ENCODE measurements at places on chromosomes 3 and 15.

DNA sequence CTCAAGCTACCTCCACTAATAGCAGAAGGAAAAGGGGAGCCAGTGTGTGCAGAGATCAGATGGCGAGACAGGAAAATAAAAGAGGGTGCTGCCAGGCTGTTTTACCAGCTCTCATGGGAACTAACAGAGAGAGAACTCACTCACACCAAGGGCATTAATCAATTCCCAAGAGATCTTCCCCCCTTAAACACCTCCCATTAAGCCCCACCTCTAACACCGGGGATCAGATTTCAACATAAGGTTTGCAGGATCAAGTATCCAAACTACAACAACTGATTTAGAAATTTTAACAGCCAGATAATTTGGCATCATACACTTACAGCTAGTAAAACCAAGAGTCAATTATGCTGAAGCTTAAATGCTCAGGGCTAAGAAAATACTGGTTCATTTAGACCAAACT is 18.9 kb downstream of the CD200 start:
- DNase-seq = no peak

DNA sequence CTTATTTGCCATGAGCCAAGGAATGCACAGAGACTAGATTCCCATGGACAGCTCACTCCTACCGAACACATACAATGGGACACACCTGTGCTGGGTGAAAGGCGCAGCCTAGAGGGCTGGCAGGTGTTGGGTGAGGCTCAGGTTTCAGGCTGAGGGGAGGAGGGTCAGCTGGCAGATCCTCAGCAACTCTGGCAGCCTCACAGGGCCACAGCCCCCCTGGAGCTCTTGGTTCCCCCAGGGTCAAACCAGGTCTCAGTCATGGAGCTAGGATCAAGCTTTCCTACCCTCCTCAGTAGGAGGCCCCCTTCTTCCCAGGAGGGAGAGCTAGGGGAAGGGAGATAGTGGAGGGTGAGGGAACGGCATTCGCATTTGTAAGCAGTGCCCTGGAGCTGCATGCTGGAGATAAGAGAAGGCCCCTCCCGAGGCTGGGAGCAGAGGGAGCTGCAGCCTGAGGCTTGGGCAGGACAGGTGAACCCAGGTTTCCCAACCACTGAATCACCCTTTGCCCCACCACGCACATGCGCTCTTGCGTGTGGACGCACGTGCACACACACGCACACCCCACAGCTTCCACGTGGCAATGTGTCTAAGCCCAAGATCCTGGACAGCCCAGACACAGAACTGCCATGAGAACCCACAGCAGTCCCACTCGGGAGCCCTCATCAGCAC is 26.3 kb upstream of the TFRC start:
- no peak for DNase-seq

- peak; percentile 46 for DNase-seq
Measured at GRCh38 chr15:72312605-72313447, 7.1 kb downstream of the CELF6 start.

DNA sequence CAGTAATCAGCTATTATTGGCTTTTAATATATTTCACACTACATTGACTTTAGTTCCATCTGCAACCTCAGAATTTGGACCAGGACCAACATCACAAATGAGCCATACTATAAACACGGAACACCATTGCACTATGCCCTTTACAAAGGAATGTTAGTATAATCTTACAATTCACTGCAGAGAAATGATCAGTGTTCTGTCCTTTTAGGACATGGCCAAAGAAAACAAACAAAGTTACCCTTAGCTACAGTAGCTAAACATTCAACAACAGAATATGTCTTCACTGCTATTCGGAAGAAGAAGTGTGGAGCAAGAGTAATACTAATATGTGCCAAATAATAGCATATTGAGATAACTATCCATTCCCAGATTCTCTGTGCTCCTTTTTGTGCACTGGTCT is 90.4 kb downstream of the NAALADL2 start:
- no peak for DNase-seq

GRCh38 chr3:172185907-172186306 is 146.5 kb downstream of the FNDC3B start:
- no peak for DNase-seq

- peak; percentile 73 for DNase-seq
Measured at GRCh38 chr15:44719293-44719999, 8.1 kb downstream of the B2M start.

GRCh38 chr3:114758831-114759699 is 388.0 kb downstream of the ZBTB20 start:
- no peak for DNase-seq

DNA sequence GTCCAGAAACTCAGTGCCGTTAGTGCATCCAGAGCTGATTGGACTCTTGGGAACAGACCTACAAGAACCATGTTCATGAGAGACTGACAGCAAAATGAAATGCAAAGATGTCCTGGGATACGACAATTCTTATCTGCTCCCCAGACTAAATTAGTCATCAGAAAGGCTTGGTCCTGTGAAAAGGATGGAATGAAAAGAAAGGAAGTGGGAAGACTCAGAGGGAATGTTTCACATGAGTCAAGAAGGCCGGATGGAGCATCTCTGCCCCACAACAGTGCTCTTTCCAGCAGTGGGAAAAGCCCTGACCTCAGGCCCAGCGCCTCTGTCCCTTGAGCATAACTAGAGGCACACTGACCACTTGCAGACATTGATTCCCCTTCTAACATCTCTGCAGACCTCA is 39.3 kb upstream of the UACA start:
- DNase-seq = no peak

GRCh38 chr3:71641674-71642073 is 58.1 kb upstream of the FOXP1 start:
- no peak for DNase-seq

DNA sequence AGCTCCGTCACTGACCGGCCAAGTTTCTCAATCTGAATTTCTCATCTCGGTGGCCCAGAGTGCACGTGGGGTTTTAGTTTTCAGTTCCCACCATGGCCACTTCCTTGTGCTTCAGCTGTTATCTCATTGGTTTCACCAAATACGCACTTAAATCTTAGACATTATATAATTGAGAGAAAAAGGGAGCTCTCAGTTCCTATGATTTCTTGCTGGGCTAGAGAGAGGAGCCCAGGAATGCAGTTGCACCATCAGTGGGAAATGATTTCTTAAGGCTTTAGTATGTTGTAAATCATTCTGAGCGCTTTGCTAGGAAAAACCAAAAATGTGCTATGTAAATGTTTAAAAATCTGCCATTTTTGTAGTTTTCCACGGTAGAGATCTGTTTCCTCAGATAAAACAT is 53.2 kb downstream of the OXNAD1 start:
- no peak for DNase-seq

DNA sequence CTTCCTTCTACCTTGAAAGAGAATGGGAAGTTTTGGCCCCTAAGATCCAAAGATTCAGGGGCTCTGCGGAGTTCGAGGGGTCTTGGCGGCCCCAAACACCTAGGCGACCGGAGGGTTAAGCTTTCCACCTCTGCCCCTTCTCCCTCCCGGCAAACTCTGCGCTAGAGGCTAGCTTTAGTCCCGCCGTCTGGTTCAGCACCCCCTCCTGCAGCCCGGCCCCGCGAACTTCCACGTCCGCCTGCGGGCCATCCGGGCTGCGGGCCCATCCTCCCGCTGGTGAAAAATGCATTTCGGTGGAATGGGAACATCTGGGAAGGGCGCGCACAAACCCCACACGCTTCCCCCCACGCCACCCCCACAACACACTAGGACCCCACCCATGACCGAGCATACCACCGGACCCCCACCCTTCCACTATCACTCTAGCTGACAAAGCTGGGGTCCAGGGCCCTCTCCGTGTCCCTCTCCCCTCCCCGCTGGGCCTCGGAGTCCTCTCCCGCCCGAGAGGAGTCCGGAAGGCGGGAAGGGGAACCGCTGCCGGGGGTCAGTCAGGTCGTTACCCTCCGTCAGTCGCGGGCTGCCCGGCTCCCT is 1.0 kb downstream of the SHOX2 start:
- no peak for DNase-seq
